Glutamatergic neuron (in vitro differentiated cells): ENCODE measurements at places on chromosomes 1 and 21.

GRCh38 chr1:16326833-16327404, 25.4 kb downstream of the FBXO42 start:
- H3K4me3 ChIP-seq: no peak overlapping the region
- no peak overlapping the region for H3K27ac ChIP-seq
- H3K4me1 ChIP-seq: peaks cover 2% of the 10 kb centered on the region

DNA sequence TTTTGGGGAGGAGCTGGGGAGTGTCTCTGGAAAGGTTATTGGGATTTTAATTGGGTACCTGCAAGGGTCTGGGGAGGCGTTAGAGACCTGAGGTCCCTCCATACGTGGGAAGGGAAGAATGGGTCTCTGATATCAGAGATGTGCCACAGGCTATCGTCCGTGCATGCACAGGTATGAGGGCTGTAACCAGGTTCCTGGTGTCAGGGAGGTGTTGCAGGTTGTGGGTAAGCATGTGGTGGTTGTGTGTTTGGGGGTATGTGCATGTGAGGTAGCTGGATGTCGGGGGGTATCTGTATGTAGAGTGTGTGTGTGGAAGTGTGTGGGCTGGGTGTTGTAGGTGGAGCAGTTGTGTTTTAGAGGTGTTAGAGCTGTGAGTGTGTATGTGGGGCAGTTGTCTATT, 8.3 kb downstream of the AHDC1 start:
- DNase-seq: no peak
- peaks cover 10% of the 10 kb centered on the region for H3K27me3 ChIP-seq
- no peak overlapping the region for H3K4me3 ChIP-seq
- H3K27ac ChIP-seq: no peak overlapping the region

DNA sequence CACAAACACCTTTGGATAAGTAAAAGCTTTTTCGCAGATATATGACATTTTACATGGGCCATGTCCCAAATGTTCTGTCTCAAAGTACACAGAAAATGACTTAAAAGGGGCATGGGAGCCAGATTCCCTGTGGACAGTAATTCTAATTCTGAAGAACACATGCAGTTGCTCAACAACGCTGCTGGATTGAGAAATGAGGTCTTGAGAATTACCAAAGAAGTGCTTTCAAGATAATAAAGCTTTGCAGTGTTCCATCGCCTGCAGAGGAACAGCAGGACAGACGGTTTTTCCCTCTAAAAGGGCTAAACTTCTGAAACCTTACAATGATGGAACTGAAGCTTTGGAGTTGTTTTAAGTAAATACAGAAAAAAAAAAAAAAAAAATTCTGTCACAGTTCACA, 55.3 kb upstream of the HSPA13 start:
- H3K36me3 ChIP-seq: no peaks in the 10 kb centered on the region
- H3K4me1 ChIP-seq: no peaks in the 10 kb centered on the region
- DNase-seq: no peak
- no peaks in the 10 kb centered on the region for H3K27me3 ChIP-seq

GRCh38 chr1:36905941-36906340, 128.4 kb downstream of the GRIK3 start:
- no peak overlapping the region for H3K27ac ChIP-seq
- H3K4me1 ChIP-seq: peaks cover 18% of the 10 kb centered on the region
- DNase-seq: no peak
- H3K27me3 ChIP-seq: peaks cover 7% of the 10 kb centered on the region
- peaks cover 5% of the 10 kb centered on the region for H3K36me3 ChIP-seq

GRCh38 chr1:33370301-33370700, 49.4 kb upstream of the A3GALT2 start:
- no peak for DNase-seq
- peak overlapping the region; percentile 28 for H3K27ac ChIP-seq
- H3K27me3 ChIP-seq: peaks cover 5% of the 10 kb centered on the region
- no peak overlapping the region for H3K4me3 ChIP-seq
- H3K36me3 ChIP-seq: no peaks in the 10 kb centered on the region

GRCh38 chr1:62437273-62437940, 558 bp downstream of the USP1 start:
- H3K36me3 ChIP-seq: no peaks in the 10 kb centered on the region
- DNase-seq: peak; percentile 39
- H3K27ac ChIP-seq: peak overlapping the region; percentile 52
- H3K4me1 ChIP-seq: peaks cover 10% of the 10 kb centered on the region

GRCh38 chr1:200779326-200779725, 40.6 kb downstream of the CAMSAP2 start:
- peaks cover 4% of the 10 kb centered on the region for H3K36me3 ChIP-seq
- no peak overlapping the region for H3K27ac ChIP-seq
- peaks cover 4% of the 10 kb centered on the region for H3K4me1 ChIP-seq
- no peak overlapping the region for H3K4me3 ChIP-seq
- no peak for DNase-seq
- peaks cover 3% of the 10 kb centered on the region for H3K27me3 ChIP-seq

- no peak overlapping the region for H3K27ac ChIP-seq
- DNase-seq: no peak
- no peaks in the 10 kb centered on the region for H3K36me3 ChIP-seq
- peaks cover 18% of the 10 kb centered on the region for H3K4me1 ChIP-seq
- H3K27me3 ChIP-seq: peaks cover 3% of the 10 kb centered on the region
Observed at GRCh38 chr1:9760824-9761223, 62.9 kb downstream of the CLSTN1 start.

- H3K36me3 ChIP-seq: no peaks in the 10 kb centered on the region
- no peak for DNase-seq
- H3K4me3 ChIP-seq: peak overlapping the region; percentile 9
Observed at GRCh38 chr1:21284206-21285054, 5.8 kb downstream of the ECE1 start.

DNA sequence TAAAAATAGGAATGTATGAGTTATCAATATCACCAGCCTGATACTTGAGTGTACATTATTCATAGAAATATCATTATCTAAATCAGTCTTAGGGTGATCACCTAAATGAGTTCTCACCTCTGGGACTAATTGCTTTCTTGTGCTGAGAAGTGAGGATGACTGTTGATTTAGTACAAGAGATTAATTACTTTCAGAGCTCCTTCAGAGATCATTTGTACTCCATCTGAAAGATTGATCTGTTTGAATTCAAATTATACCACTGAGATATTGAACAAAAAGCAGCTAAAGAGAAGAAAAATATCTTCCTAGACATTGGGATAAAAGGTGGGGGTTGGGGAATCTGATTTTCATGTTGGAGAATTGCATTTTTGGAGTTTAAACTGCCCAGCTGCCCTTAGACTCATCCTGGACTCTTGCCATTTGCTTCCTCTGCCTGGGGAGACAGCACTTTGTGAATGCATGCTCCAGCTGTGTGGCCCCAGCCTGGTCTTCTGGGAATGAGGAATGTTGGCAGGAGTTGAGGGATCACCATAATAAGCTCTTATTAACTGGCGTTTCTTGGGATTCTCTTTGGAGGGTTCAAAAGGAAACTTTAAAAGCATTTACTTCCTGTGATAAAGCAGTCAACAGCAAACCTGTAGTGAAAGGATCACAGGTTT, 19.7 kb upstream of the PGBD2 start:
- H3K4me1 ChIP-seq: no peaks in the 10 kb centered on the region
- no peak for DNase-seq
- H3K27ac ChIP-seq: no peak overlapping the region
- H3K4me3 ChIP-seq: no peak overlapping the region

- H3K4me1 ChIP-seq: peaks cover 23% of the 10 kb centered on the region
- H3K27ac ChIP-seq: peak within 1 kb of the TSS; percentile 57
- no peak for DNase-seq
- H3K4me3 ChIP-seq: peak within 1 kb of the TSS; percentile 14
- peaks cover 2% of the 10 kb centered on the region for H3K27me3 ChIP-seq
Observed at GRCh38 chr1:183652547-183653461, at the start of gene APOBEC4. Gene APOBEC4, minus strand, starts transcription at chr1:183653316. Its CDS starts 4,535 bp downstream, at chr1:183648781.

- no peak for DNase-seq
- no peak overlapping the region for H3K27ac ChIP-seq
- H3K36me3 ChIP-seq: no peaks in the 10 kb centered on the region
- peaks cover 8% of the 10 kb centered on the region for H3K4me1 ChIP-seq
Observed at GRCh38 chr1:187696073-187696472, 867.3 kb downstream of the PLA2G4A start.

GRCh38 chr1:109782514-109782913, 18.8 kb upstream of the EPS8L3 start:
- no peak for DNase-seq
- no peak overlapping the region for H3K4me3 ChIP-seq
- peaks cover 4% of the 10 kb centered on the region for H3K27me3 ChIP-seq
- no peak overlapping the region for H3K27ac ChIP-seq
- peaks cover 10% of the 10 kb centered on the region for H3K36me3 ChIP-seq

DNA sequence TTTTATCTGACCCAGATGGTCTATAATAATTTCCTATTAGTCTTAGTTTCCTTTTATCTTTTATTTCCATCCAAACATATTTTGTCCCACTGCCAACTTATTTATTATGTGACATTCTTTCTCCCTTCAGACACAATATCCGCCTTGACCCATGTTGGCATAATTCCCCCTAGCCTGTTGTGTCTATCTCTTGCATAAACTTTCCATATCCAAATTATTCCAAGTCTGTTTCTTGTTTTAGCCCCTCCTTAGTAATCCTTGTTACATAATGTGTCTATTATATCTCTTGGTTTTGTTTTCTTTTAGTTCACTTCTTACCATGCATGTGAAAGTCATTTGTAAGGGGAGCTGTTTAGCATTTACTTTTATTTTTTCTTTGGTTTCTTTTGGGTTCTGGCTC, 81.6 kb upstream of the CACHD1 start:
- H3K27ac ChIP-seq: no peak overlapping the region
- H3K4me3 ChIP-seq: no peak overlapping the region
- no peak for DNase-seq
- no peaks in the 10 kb centered on the region for H3K27me3 ChIP-seq
- H3K36me3 ChIP-seq: peaks cover 4% of the 10 kb centered on the region
- H3K4me1 ChIP-seq: no peaks in the 10 kb centered on the region

DNA sequence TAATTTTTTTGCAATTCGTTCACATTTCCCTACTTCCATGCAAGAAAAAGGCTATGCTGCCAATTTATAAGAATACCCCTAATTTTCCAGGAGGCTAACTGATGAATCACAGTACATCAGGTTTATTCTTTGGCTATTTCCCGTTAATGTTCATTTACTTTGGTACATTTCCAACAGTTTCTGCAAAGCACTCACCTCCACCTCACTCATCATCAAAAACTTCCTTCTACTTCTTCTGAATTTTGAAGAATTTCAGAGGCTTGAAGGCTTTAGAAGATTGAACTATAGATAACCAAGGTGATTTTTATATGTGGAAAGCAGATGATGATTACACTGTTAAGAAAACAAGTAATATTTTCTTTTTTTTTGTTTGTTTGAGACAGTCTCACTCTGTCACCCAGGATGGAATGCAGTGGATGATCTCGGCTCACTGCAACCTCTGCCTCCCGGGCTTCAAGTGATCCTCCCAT, 60.5 kb upstream of the HP1BP3 start:
- no peaks in the 10 kb centered on the region for H3K4me1 ChIP-seq
- H3K27ac ChIP-seq: no peak overlapping the region
- H3K36me3 ChIP-seq: no peaks in the 10 kb centered on the region
- no peaks in the 10 kb centered on the region for H3K27me3 ChIP-seq
- no peak for DNase-seq
- H3K4me3 ChIP-seq: no peak overlapping the region

- H3K27ac ChIP-seq: peak overlapping the region; percentile 91
- peak overlapping the region; percentile 17 for H3K4me3 ChIP-seq
- no peaks in the 10 kb centered on the region for H3K36me3 ChIP-seq
- DNase-seq: no peak
Observed at GRCh38 chr1:216902669-216903381, 179.6 kb upstream of the ESRRG start.

GRCh38 chr1:87642581-87643221, 314.0 kb downstream of the LMO4 start:
- H3K36me3 ChIP-seq: no peaks in the 10 kb centered on the region
- no peaks in the 10 kb centered on the region for H3K27me3 ChIP-seq
- DNase-seq: no peak
- H3K4me3 ChIP-seq: no peak overlapping the region
- peaks cover 2% of the 10 kb centered on the region for H3K4me1 ChIP-seq
- no peak overlapping the region for H3K27ac ChIP-seq

GRCh38 chr1:157291083-157291482, 152.9 kb upstream of the ETV3 start:
- no peak overlapping the region for H3K4me3 ChIP-seq
- peaks cover under 1% of the 10 kb centered on the region for H3K27me3 ChIP-seq
- H3K27ac ChIP-seq: no peak overlapping the region
- no peaks in the 10 kb centered on the region for H3K36me3 ChIP-seq

- no peak overlapping the region for H3K4me3 ChIP-seq
- no peaks in the 10 kb centered on the region for H3K36me3 ChIP-seq
- H3K4me1 ChIP-seq: no peaks in the 10 kb centered on the region
- DNase-seq: no peak
Observed at GRCh38 chr1:221845650-221846371, 103.9 kb upstream of the DUSP10 start.
